ENCODE measurements at places on chromosomes 7 and 10. TPM values are rescaled to one million over a fixed set of nuclear protein-coding genes. Genes with fewer than 3 reads are reported as not detected.

KLF14 gene
- not detected for total RNA-seq

TCAF2 gene
- 0.72 TPM for total RNA-seq

DNA sequence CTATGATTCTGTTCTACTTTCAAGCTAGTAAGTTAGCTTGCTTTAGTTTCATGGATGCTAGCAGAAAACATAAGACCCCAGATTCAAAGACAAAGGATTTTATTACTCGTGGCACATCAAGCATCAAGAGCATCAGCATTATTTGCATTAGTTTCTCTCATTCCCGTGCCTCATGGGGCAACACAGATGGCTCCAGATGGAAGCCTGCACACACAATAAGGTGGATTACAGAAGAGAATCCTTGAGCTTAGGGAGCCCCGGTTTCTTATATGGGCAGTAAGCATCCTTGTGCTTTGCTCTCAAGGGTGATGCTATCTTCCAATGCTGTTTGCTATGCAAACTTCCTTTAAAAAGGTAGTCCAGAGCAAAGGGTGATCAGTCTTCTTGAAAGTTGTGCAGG lies 10.7 kb upstream of the CAPZA2 start:
- no peak for DNase-seq

- no peak for DNase-seq
Measured at GRCh38 chr10:100734295-100735086, 10.9 kb upstream of the PAX2 start.

GRCh38 chr7:129875745-129876411 lies 76.9 kb downstream of the UBE2H start:
- peak; percentile 21 for DNase-seq

- no peak for DNase-seq
Measured at GRCh38 chr7:33504266-33504665, 374.9 kb downstream of the BBS9 start.

Measured in MG63 (cell line).